ENCODE measurements at places on chromosomes 7 and 10. TPM values are rescaled to one million over a fixed set of nuclear protein-coding genes. Genes with fewer than 3 reads are reported as not detected.

GRCh38 chr7:81244224-81244623 is 325.4 kb upstream of the SEMA3C start:
- no peak for DNase-seq

The LLCFC1 gene
- not detected for total RNA-seq

The MLXIPL gene
- total RNA-seq = 6.4 TPM

GRCh38 chr7:11492307-11492706 is 339.7 kb downstream of the THSD7A start:
- no peak for DNase-seq

GRCh38 chr7:26863518-26864308 is 677 bp downstream of the SKAP2 start:
- no peak for DNase-seq

The SH2D4B gene
- not detected for total RNA-seq

DNA sequence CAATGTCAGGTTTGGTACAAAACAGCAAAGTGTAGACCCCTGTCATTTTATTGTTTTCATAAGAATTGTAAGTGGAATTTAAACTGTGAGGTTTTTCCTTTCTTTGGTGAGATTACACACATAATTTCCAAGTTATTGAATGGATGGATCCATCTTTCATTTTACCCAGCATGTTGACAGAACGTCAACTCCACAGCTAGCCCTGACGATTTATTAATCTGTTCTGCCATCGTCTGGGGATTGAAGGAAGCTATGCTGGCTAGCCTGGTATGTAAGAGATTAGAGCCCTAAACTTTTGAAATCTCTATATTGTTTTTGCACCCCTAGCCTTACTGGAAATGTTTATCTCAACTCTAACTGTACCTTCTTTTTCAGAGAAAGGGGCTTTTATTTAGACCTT is 8.6 kb downstream of the WNT16 start:
- DNase-seq = no peak

GRCh38 chr7:26007510-26007909 is 144.5 kb upstream of the NFE2L3 start:
- DNase-seq = no peak

The COMMD3 gene
- total RNA-seq = 89.9 TPM

GRCh38 chr10:93218386-93218785 is 144.7 kb downstream of the CYP26A1 start:
- no peak for DNase-seq

- no peak for DNase-seq
Measured at GRCh38 chr10:4006051-4006450, 221.0 kb upstream of the KLF6 start.

- no peak for DNase-seq
Measured at GRCh38 chr7:121696954-121697353, 176.0 kb upstream of the PTPRZ1 start.

DNA sequence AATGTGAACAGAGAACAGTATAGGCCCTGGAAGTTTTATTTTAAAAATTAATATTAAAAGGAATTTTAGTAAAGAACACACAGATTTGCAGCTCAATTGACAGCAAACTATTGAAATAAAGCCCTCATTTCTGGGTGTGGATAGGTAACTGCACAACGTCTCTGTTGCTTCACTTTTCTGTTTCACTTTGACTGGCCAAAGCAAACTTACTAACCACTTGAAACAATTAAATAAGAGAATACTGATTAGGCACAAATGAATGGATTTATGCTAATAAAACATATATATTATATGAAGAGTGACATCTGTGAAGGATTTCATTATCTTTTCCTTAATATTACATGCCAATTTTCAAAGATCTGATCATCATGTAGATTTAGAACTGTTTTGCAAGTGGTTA is 11.9 kb downstream of the ZNF804B start:
- DNase-seq = no peak

The C10orf105 gene
- 0.05 TPM for total RNA-seq

GRCh38 chr7:34991938-34992840 is 45.1 kb downstream of the DPY19L1 start:
- DNase-seq = no peak

DNA sequence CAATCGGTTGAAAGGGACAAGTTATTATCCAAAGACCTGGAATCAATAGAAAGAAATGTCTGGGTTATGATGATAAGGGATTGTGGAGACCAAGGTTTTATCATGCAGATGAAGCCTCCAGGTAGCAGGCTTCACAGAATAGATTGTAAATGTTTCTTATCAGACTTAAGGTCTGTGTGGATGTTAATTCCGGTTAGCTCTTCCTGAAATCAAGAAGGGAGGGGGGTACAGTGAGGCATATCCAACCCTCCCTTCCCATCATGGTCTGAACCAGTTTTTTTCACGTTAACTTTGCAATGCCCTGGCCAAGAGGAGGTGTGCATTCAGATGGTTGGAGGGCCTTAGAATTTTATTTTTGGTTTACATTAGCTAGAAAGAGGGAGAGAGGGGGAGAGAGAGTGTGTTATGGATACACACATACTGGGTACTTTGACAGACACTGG is 9.8 kb upstream of the LRRC61 start:
- DNase-seq = no peak

The NPC1L1 gene
- 0.05 TPM for total RNA-seq

DNA sequence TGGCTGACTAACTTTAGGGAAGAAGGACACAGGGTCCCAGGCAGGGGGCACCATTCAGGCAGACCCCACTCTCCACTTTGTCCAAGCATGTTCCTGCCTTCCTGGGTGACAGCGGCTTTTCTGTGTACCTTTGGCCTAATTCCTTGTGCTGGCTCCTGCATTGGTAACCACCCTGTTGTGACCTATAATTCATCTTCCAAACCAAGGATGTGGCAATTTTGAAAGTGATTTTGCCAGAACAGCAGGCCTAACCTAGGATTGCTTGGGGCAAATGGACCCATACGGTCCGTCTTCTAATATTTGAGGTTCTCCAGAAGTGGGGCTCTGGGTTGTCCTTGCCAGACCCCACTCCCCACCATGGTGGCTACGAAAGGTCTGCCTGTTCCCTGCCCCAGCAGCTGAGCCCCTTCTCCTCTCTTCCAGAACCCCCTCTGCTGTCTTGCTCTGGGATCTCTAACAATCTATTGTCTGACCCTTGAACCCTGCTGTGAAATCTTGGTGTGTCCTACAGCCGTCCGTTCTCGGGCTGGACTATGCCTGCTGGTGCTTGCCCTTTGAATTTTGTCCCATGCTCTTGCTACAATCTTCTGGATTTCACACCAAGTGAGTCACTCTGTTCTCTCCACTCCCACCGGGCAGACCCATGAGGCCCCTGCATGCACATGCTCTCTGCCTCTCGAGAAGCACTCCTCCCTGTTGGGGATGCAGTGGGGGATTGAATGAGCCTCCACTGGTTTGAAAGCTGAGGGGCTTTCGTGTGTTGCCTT is 316.0 kb downstream of the CXCL12 start:
- no peak for DNase-seq

- DNase-seq = no peak
Measured at GRCh38 chr7:129227646-129228578, 3.1 kb downstream of the AHCYL2 start.

- DNase-seq = peak; percentile 81
Measured at GRCh38 chr7:151276666-151277590, 28.4 kb upstream of the SMARCD3 start.

The STAG3 gene
- total RNA-seq = 0.51 TPM

GRCh38 chr10:30467651-30468338 is 33.8 kb downstream of the MAP3K8 start:
- DNase-seq = no peak

DNA sequence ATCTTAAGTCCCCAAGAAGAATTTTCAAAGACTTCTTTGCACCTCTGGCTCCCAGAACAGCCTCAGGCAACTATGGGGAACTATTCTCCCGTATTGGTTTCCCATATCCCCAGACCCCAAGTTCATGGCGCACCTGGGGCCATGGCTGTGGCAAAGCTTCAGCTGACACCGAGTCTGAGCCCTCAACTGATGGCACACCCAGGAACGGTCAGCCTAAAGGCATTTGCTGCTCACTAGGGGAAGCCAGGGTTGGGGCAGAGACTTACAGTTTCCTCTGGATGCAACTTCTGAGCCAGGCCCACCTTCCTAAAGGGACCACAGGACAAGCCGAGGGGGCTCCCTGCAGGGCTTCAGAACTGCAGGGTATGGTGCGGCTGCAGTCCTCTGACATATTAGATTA is 13.7 kb upstream of the CPA1 start:
- no peak for DNase-seq

DNA sequence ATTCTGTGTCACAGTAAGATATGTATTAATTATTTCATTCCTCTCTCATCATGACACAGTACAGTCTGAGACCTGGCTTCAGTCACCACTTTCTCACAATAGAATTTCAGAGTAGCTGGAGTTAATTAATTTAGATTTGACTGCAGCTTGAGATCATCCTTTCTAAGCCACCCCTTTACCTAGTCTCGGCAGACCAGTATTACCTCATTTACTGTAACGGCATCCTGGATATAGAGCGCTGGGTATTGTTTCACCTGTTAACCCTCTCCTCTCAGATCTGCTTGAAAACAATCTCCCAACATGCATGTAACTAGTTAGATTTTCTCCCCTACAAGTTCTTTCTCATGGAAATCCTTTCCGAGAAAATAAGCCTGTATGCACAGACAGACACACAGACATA is 1057.5 kb downstream of the GATA3 start:
- DNase-seq = no peak

GRCh38 chr7:96033009-96033598 is 260.8 kb downstream of the DYNC1I1 start:
- no peak for DNase-seq

- DNase-seq = no peak
Measured at GRCh38 chr10:109778993-109779392, 144.3 kb downstream of the XPNPEP1 start.

DNA sequence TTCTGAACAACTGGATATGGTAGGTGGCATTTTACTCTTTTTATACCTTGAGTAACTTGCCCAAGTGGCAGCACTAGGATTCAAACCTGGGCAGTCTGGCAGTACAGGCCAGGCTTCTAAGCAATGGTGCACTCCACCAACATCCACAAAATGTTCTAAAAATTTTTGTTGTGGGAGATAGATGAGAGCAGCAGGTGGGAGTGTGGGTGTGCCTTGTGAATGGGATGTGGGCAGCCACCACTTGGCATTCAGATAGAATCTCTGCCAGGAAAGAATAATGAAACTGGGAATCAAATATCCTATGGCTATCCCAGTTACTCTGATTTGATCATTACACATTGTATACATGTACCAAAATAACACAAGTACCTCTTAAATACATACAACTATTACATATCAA is 810.7 kb downstream of the MAGI2 start:
- no peak for DNase-seq

DNA sequence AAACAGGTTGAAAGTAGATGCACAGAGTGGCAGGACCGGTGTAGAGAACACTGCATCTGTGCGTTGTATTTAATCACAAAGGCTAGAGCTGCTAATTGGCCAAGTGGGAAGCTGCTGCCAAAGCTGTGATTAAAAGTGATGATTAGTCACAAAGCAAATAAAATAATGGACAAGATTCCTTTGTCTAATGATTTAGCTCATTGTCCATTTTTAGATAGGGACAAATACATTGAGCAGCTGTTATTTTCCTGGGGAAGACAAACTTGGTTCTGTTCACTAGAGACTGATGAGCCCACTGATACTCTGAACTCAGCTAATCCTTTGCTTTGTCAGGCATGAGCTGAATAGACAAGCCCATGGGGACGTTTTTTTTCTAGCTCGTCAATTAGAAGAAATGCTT is 19.7 kb downstream of the UBE3C start:
- no peak for DNase-seq

- DNase-seq = no peak
Measured at GRCh38 chr10:45376371-45376801, 2.4 kb downstream of the ALOX5 start.

DNA sequence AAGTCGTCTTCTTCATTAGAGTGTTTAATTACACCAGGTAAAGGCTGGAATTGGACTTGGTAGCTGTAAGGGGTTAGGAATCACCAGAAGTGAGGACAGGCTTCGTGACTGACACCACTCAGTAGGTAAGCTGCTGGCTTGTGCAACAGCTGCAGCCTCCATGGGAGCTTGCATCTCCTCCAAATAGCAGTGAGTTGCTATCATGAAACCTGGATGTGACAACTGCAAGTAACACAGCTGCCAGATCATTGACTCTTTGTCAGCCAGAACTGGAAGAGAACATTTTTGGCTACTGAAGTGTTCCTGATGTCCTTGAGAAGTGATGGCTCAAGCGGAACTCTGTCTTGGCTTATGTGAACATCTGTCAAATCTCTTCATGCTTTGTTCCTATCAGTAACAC is 64.1 kb upstream of the MSRB2 start:
- no peak for DNase-seq

DNA sequence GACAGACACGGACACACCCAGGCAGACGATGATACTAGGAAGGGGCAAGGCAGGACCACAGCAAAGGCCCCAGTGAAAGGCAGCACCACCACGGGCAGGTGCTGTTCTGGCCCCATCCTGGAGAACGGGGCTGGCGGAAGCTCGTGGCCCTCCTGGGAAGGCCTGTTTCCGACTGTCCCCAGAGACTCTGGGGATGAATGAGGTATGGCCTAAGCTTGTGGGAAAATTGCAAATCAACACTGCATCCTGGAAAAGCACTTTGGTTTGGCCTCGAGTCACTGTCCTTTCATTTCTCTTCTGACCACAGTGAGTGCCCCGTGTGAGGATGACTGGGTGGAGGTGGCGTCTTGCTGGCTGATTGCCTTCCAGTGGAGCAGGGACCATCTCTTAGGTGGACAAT is 81.6 kb upstream of the ANLN start:
- no peak for DNase-seq

DNA sequence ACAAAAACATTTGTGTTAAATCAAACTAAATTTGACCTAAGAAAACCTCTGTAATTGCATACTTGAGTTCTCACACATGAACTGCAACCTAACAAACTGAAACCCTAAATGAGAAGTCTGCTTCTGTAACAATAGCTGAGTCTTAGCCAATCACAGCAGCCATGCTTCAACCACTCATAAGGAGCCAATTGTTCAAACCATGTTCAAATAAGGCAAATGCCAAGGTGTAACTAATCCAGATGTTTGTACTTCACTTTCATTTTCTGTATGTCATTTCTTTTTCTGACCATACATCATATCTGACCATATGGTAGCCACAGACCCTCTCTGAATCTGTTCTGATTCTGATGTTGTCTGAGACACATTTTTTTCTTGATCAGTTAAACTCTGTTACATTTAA is 47.5 kb upstream of the ANTXRL start:
- no peak for DNase-seq

The HOXA7 gene
- total RNA-seq = not detected

DNA sequence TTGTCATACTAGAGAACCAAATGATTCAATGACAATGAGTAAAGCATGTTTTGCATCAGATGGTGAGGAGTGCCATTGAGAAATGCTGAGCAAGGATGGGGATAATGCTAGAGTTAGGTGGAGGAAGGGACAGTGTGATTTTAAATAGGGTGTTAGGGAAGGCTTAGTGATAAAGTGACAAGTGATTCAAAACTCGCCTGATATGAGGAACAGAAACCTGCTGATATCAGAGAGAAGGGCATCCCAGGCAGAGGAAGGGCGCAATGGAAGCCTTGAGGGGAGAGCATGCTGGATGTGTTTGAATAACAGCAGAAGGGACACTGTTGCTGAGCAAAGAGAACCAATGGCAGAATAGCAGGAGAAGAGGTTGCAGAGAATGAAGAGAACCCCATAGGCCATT is 196.2 kb downstream of the NRG3 start:
- DNase-seq = no peak

The ABHD11 gene
- 21.5 TPM for total RNA-seq

Data from Right ventricle myocardium inferior (tissue), 1 donor.